NCI-H524 (cell line): ENCODE measurements at places on chromosomes 2 and 18.

- no peak for DNase-seq
Observed at GRCh38 chr2:119792907-119793312, 33.2 kb downstream of the PTPN4 start.

DNA sequence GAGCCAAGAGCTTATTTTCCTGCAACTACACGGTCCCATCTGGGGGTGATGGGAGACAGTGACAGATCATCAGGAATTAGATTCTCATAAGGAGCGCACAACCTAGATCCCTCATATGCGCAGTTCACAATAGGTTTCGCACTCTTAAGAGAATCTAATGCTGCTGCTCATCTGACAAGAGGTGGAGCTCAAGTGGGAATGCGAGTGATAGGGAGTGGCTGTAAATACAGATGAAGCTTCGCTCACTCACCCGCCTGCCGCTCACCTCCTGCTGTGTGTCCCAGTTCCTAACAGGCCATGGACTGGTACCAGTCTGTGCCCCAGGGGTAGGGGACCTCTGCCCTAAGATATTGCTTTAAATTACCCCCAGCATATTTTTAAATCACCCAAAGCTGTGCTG is 10.8 kb downstream of the LRRFIP1 start:
- no peak for DNase-seq

DNA sequence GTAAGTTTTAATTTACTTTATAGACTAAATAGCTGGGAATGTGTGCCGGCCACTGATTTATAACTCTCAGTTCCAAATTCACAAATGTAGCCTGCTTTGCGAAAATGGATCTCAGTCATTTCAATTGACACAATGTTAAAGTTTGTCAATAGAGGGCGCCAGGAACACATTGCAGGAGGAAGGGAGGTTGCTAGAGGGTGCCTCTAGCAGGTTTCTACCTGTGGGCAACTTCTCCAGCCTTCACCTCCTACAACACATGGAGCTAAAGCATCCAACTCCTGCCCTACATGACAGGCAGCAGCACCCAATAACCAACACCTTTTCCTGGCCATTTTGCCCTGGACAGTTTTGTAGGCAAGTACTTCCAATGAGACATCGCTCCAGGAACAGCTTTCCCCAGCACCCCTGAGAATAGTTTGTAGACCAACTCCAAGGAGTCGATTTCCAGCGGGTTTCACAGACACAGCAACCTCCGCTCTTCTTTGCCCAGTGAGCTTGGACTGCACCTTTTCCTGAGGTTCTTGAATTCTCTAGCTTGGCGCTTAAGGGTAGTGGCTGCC is 784.8 kb upstream of the CDH2 start:
- peak; percentile 15 for DNase-seq

DNA sequence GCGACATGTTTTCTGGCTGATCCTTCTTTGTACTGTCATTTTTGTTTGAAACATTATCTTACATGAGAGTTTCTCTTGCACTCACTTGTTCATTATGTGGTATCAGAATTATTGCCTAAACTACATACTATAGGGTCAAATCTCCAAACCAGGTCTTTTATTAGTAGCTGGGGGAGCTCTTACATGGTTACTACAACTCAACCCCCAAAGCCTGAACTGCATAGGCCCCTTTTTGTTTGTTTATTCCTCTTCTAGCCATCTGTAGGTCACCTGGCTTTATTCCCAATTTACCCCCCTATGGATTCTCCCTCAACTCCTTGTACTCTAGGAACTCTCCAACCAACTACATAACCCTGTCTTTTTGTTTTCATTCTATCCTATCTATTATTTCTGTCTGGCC is 46.7 kb downstream of the PUM2 start:
- no peak for DNase-seq

DNA sequence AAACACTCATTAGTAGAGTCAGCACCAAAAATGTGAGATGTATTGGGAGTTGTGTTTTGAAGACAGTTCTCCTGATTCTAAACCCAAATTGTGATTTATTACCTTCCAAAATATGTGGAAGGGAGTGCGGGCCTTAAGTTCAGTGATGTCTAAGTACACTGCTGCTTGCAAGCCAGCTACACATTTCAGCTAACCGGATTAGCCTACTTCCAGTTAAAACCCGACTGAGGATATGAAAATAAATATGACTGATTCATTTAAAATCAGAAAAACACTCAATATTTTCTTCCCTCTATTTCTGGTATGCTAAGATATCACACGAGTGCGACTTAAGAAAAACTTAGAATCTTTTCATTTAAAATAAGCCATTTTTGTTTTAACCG is 907 bp downstream of the FHL2 start:
- DNase-seq, result no peak

DNA sequence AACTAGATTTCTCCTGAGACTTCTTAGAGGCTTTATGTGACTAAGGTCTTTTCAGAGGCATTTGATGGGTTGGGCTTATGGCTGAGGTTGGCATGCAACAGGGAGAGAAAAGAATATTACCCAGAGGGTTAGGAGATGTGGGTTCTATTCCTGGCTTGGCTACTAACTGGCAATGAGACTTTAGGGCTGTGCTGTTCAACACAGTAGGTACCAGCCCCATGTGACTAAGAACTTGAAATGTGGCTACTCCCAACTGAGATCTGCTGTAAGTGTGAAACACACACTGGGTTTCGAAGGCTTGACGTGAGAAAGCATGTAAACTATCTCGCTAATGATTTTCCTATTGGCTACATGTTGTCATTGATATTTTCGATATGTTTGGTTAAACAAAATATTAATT is 324.9 kb upstream of the SLC14A2 start:
- no peak for DNase-seq
